Vagina (tissue), 2 donors: ENCODE measurements at places on chromosomes 12 and 14. TPM values are rescaled to one million over a fixed set of nuclear protein-coding genes. Genes with fewer than 3 reads are reported as not detected.

- no peak for DNase-seq
These were observed 21.7 kb upstream of the CTDSP2 start for GRCh38 chr12:57868221-57868620.

DNA sequence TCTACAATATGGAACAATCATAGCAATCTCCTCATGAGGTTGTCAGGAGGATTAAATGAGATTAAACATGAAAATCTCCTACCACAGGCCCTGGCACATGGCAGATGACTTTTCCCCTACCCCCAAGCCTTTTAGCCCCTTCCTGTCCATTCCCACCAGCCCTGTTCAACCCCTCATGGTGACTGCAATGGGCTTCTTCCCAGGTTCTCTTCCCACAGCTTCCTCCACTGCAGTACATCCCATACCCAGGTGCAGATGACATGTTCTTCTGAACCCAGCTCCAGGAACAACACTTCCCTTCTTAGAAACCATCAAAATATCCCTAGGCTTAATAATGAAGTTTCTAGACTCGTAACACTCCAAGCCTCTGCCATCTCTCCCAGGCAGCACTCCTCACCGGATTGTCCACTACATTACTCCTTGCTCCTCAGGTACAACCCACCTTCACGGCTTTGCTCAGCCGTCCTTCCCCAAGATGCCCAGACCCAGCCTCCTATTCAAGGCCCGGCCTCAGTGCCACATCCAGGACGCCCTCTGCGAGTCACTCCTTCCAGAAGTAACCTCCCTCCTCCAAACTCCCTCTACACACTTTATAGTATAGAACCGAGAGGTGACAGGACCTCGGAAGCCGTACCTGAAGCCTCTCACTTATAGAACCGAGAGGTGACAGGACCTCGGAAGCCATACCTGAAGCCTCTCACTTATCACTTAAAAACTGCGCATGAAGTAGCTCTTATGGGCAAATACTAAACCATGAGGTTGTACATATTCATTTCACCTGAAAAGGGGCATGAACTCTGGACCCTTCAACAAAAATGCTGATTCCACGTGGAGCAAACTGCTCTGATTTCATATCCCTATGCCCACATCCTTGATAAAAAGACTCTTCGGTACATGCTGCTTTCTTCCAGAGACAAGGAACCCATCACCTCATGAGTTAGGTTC, 1.5 kb downstream of the CRACR2A start:
- DNase-seq: peak; percentile 77

GRCh38 chr14:62081951-62082350, 319.7 kb downstream of the SNAPC1 start:
- no peak for DNase-seq

DNA sequence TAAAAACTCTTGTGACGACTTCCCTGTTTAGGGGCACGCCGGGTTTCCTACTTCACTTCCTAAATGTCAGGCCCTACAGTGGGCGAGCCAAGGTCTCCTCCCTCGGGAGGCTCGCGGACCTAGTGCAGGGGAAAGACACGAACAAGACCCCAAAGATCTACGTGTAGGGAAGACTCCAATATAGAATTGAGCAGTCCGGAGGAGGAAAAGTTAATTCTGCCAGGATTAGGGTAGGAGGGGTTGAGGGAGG, 564 bp downstream of the ATXN3 start:
- no peak for DNase-seq

- DNase-seq: no peak
These were observed 117.3 kb upstream of the CAND1 start for GRCh38 chr12:67151886-67152285.

DNA sequence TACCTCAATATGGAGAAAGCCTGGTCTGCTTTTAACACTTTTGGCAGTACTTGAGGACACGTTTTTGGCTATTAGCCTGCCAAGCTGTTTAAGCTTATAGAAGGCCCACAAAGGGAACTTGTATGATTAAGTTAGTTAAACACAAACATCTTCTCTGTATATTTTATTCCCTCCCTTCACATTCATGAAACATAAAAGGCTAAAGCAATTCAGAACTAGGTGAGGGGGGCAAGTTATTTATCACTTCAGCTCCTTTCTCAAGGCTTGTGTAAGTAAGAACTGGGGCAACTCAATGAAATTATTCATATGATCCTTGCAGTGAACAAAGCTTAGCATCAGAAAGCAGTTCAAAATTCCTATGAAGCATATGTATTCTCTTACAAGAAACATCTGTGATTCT, 7.5 kb downstream of the PRICKLE1 start:
- DNase-seq: no peak

Gene SIX4
- total RNA-seq: 1.5 TPM

DNA sequence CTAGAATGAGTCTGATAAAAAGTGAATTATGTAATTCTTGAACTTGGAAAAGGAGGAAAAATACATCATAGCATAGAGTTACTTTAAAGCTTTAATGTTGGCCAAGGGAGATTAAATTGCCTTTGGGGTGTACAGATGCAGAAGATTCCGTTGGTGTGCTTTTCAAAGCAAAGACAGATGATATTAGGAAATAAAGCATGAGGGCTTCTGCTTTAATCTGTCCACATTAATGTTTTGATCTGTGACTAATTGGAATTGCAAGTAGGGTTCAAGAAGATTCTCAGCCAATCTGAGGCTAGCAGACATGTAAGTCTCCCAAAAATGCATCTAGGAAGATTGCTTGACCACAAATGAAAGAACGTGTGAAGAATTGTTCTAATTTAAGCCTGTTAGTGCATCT, 35.2 kb downstream of the LGR5 start:
- no peak for DNase-seq

DNA sequence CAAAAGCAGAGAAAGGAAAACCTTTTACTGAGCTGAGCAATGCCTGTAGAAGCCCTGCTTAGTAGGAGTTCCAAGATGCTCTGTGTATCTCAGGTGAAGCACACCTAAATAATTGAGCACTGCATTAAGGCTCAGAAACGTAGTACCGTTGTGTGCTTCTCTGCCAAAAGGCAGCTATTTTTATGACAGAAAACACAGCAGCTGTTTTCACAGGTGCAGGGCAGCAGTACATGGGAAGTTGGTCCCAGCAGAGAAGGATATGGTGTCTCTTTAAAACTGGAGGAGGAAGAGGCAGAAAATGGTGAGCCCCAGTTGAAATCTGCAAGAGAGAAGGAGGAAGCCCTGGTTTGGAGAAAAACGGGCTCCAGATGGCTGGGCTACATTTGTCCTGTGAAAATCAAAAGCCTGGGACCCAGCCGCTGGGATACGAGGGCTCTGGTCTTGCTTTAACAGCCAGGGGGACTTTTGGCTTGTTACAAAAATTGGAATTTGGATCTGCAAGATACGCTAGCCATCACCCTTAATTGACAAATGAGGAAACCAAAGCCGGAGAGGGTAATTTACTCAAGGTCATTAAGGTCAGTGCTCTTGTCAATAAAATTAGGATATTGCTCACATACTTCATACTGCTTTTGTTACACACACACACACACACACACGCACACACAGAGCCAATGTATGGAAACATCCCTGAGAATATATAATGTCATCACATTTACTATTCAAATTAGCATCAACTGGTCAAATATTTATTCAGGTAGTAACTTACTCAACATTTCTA, 27.3 kb downstream of the SPRING1 start:
- no peak for DNase-seq

Gene PLA2G1B
- not detected for total RNA-seq

- no peak for DNase-seq
These were observed 94.7 kb downstream of the CHST11 start for GRCh38 chr12:104551313-104551931.

DNA sequence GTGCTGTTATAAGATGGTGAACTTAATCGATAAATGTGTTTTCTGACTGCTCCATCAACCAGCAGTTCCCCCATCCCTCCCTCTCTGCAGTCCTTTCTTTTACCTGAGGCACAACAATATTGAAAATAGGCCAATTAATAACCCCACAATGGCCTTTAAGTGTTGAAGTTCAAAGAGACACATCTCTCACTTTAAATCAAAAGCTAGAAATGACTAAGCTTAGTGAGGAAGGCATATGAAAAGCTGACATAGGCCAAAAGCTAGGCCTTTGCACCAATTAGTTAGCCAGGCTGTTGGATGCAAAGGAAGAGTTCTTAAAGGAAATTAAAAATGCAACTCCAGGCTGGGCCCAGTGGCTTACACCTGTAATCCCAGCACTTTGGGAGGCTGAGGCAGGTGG, 43.7 kb downstream of the SAV1 start:
- no peak for DNase-seq

DNA sequence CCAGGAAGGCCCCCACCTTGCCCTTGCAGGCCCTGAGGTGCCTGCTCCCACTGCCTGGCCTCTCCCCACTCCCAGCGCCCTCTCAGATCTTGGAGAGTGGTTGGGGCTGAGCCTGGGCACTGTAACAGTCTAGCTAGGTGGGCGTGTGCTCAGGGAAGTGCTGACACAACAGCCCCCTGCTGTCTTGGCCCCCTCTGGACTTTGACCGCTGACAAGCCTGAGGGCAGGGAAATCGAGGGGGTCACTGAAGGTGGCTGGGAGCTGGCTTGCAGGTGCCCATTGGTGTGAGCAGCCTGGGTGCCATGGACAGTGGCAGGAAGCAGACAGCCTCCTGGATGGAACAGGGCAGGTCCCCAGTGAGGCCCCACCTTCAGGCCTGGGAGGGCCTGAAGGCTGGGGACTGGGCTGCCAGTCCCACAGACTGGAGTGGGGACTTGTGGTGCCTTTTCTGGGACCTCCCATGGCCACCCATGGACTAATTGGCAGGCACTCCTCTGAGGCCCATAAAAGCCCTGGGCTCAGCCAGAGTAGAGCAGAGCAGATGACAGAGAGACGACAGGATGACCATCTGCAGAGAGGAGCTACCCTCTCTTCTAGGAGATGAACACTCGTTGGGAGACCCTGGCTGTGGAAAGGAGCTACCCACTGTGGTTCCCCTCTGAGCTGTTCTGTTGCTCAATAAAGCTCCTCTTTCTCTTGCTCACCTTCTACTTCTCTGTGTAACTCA, 158.6 kb upstream of the SLC38A2 start:
- DNase-seq: no peak

- no peak for DNase-seq
These were observed 195.7 kb downstream of the TMEM117 start for GRCh38 chr12:44031472-44032185.

Gene AICDA
- total RNA-seq: not detected

GRCh38 chr14:102731101-102731870, 46.0 kb upstream of the TRAF3 start:
- peak; percentile 54 for DNase-seq

- no peak for DNase-seq
These were observed 98.8 kb downstream of the BMP4 start for GRCh38 chr14:53857625-53858344.

DNA sequence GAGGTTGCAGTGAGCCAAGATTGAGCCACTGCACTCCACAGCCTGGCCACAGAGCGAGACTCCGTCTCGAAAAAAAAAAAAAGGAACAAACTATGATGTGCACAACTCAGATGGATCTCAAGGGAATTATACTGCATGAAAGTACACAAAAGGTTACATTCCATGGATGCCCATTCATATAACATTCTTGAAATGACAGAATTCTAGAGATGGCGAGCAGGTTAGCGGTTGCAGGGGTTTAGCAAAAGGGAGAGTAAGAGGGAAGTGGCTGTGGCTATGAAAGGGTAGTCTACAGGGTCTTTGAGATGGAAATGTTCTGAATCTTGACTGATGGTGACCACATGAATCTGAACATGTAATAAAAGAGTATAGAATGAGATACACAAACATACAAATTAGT, 49.7 kb downstream of the CKB start:
- DNase-seq: no peak

GRCh38 chr12:20264608-20265114, 103.7 kb upstream of the PDE3A start:
- DNase-seq: no peak

DNA sequence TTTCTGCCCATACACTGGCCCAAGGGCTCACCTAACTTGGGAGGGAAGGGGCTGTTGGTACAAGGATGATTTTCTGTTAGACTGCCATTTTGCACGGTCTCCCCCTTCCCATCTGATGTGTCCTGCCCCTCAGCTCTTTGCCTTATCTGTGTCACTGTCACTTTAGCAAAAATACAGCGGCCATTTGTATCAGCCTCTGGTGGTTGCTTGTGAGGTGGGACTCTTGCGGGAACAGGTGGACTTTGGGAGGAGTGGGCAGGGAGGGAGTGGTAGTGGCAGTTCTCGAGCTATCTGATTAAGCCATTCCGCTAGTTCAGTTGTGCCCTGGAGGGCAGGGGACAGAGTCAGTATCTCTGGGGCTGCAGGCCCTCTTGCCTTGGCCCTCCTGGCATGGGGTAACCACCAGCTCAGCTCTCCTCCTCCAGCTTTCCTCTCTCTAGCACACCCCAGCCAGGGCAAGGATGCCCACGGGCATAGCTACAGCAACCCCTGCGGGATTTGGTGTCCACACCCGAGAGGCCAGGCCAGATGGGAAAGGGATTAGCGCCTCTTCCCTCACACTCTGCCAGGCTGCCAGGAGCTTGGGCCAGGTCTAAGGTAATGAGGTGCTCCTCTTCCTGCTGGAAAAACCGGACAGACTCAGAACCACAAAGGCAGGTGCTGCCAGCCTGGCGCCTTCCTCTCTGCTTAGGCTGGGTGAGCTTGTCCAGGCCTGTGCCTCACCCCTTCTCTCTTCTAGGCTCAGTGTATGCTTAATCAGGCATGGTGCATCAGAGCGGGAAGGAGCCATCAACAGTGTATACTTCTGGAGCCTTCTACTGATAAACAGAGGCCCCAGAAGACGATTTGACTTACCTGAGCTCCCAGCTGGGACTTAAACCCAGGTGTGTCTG, 8.7 kb downstream of the SLC48A1 start:
- DNase-seq: no peak

DNA sequence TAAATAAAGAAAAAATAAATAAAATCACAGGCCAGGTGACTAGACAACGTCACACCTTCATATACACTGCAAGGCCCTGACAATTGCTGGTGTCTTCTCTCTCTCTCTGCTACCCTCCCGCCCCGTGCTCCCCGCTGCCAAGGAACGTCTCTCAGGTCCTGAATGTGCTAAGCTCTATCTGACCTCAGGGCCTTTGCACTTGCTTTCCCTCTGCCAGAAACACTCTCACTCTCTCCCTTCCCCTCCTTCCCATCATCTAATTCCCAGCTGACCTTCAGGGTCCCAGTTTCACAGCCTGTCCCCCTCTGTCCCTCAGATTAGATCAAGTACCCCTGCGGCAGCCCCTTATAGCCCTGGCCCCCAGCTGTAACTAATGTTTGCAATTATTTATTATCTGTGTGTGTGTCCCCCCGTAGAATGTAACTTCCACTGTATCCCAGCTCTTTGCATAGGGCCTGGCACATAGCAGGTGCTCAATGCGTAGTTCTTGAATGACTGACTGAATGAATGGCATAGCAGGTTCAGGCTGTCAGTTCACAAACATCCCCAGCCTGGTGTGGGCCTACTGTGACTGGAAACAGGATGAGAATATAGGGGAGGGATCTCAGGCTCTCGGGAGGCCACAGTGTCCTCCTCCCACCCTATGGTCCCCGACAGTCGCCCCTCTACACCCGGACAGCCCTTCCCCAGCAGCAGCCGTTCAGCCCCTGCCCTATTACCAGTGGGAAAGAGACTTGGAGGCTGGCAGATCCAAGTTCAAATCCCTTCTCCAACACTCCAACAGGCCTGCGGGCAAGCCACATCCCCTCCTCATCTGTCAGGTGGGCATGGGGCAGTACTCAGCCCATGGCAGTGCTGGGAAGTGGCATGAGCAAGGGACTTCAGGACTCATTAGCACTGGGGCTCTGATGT, 6.6 kb downstream of the BEGAIN start:
- no peak for DNase-seq
